MV-4-11 (cell line): ENCODE measurements at places on chromosomes 7 and 10.
A peak's percentile ranks its signal among the peaks of the same experiment; 100 is the strongest.

DNA sequence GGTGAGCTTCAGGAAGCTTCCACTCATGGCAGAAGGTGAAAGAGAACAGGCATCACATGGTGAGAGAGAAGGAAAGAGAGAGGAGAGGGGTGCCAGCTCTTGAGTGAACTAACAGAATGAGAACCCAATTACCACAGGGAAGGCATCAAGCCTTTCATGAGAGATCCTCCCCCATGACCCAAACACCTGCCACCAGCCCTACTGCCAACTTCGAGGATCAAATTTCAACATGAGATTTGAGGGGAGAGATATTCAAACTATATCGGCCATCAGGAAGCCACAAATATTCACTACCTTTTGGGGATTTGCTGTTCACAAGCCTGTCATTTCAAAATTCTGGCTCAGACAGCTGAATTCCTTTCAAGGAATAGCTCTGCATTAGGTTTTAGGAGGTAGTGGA, 39.9 kb upstream of the SMNDC1 start:
- no peak for DNase-seq

GRCh38 chr10:78960316-78960800, 108.4 kb upstream of the ZMIZ1 start:
- DNase-seq = peak; percentile 86

GRCh38 chr10:31322647-31323046, 3.6 kb downstream of the ZEB1 start:
- no peak for DNase-seq

DNA sequence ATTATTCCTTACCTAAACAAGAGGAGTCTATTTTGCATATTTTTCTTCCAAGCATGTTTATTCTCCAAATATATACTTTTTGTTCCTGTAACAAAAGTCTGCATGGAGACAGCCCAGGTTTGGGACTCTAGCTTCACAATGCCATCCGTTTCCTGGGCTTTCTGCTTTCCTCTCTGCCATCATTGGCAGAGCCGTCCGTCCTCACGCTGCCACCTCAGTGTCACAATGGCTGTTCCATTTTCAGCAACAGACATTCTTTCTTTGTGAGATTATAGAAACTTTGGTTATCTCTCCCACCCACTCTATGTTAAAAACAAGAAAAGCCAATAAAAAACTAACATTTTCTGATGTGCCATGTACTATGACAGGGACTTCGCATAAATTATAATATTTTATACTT, 825.2 kb downstream of the REEP3 start:
- DNase-seq = no peak

- DNase-seq = no peak
Measured at GRCh38 chr7:37961251-37961650, 40.8 kb downstream of the EPDR1 start.

DNA sequence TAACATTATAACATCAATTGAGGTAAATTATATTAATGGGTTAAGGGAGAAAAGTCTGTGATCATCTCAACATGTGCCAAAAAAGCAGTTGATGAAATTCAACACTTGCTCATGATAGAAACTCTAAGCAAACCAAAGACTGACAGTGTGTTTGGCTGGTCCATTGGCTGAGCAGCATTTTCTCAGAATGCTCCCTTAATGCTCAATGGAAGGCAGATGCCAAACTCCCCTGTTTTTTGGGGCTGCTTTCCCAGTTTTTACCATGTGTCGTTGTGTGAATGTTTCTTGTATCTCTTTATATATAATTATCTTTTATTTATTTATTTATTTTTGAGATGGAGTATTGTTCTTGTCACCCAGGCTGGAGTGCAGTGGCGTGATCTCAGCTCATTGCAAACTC, 114.7 kb downstream of the SEC23IP start:
- DNase-seq = no peak

GRCh38 chr10:89256340-89256739, 4.8 kb upstream of the LIPA start:
- DNase-seq = peak; percentile 91

DNA sequence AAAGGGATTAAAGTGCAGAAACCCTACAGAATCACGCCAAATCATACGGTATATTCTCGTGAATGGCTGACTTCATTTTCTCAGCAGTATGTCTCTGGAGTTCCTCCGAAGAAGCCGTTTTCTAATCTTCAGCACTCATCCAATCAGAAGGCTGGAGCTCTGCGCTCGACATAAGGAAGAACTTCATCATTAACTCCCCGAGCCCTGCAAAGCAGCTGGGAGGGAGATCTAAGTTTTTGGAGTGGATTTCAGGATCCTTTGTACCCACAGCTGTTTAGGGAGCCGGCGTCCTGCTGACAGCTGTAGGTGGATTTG, 40.7 kb upstream of the SDK1 start:
- DNase-seq = no peak

DNA sequence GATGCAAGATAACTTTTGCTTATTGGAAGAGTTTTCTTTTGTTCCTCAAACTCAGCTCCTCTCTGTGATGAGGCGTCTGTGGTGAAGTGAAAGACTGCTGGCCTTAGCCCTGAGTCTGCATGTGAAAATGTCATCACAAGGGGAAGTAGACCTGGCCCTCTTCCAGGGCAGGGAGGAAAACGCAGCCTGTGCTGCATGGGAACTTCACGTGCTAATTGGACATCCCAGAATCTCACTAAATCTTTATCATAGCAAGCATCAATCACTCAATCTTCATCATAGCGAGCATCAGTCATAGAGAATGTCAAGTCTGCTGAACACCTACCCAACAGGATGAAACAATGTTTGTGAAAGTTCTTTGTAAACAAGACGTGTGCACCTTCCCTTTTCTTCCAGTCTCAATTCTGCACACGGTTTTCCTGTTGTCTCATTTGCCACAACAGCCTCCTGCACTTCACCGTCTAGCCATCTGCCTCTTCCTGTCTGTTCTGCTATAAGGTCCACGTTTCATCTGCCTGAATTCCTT, 314.6 kb downstream of the FRMD4A start:
- peak; percentile 80 for DNase-seq

- DNase-seq = no peak
Measured at GRCh38 chr7:39721345-39721744, 98.0 kb downstream of the RALA start.

GRCh38 chr7:132279718-132280117, 296.6 kb downstream of the PLXNA4 start:
- DNase-seq = no peak

DNA sequence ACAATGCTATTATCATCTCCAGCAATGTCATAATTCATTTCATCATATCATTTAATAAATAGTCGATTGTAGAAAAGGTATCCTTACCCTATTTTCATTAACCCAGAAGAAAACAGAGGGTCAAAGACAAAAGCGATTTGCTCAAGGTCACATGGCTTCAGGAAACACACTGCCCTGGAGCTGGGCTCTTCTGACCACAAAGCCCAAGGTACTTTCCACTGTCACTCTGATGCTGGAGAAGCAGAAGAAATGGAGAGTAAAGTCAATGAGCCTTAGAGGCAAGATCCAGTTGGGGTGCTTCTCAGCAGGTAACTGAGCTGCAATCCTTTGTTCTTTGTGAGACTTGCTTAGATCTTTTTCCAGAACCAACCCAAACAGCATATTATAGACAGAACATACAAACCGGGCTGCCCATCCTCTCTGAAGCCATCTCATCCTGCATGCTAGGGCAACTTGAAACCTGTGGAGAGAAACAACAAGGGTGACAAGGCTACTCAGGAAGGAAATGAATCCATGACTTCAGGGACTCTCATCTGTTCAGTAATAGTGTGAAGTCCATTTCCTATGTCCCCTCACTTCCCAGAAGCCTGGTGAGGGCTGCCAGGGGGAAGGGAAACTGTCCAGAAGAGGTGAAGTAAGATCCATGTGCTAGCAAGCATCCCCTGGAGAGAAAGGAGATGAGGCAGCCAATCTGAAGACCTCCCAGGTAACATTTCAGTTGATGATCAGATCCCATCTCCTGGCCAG, 148.6 kb upstream of the SVIL start:
- no peak for DNase-seq

GRCh38 chr10:3861795-3862194, 76.8 kb upstream of the KLF6 start:
- no peak for DNase-seq

DNA sequence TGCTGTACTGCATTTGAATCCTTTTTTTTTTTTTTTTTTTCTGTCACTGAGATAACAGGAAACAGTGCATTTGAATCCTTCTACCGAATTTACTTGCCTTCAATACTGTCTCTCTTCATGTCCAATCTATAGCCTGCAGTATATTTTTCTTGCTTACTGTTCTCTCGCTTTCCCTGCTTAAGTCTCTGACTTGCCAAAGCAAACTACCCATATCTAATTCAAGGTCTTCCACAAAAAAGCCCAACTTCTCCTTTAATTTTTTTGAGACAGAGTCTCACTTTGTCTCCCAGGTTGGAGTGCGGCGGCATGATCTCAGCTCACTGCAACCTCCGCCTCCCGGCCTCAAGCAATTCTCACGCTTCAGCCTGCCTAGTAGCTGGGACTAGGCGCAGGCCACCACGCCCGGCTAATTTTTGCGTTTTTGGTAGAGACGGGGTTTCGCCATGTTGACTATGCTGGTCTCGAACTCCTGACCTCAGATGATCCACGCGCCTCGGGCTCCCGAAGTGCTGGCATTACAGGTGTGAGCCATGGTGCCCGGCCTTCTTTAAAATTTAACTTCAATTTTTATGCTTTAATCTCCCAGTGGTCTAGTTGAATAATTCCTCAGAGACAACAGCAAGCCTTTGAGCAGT, 882 bp downstream of the PDCD11 start:
- DNase-seq = peak; percentile 21

GRCh38 chr7:1669954-1670893, at the start of gene ELFN1:
TSS of gene ELFN1 (plus strand) at chr7:1670277. CDS start at chr7:1744597, 74,320 bp downstream.
- no peak for DNase-seq

DNA sequence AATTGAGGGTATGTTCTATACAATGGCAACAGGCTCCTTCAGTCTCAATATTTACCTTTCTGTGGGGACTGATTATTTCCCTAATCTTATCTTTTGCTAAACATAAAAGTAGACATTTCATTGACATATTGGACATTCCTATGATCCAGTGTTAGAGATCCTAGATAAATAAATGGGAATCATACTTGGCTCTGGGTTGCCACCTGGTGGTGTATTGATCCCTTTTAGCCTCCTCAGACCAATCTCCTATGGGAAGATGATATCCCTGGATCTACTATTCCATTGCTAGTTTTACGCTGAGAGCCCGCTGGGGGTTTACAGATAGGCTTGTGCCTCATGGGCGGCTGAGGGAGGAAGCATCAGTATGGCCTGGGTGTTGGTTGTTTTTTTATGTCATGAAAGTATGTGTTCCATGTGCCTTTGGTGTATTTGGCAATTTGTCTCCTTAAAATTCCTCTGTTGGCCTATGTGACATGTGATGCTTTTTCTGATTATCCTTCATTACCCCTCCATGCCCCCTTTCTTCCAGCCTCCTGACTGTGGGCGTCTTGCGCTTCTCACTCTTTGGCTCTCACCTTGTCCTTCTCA, 18.8 kb downstream of the CELF2 start:
- no peak for DNase-seq

GRCh38 chr10:73581918-73582317, 9.2 kb downstream of the USP54 start:
- DNase-seq = no peak

GRCh38 chr10:9097206-9097990, 1042.9 kb downstream of the GATA3 start:
- DNase-seq = no peak

DNA sequence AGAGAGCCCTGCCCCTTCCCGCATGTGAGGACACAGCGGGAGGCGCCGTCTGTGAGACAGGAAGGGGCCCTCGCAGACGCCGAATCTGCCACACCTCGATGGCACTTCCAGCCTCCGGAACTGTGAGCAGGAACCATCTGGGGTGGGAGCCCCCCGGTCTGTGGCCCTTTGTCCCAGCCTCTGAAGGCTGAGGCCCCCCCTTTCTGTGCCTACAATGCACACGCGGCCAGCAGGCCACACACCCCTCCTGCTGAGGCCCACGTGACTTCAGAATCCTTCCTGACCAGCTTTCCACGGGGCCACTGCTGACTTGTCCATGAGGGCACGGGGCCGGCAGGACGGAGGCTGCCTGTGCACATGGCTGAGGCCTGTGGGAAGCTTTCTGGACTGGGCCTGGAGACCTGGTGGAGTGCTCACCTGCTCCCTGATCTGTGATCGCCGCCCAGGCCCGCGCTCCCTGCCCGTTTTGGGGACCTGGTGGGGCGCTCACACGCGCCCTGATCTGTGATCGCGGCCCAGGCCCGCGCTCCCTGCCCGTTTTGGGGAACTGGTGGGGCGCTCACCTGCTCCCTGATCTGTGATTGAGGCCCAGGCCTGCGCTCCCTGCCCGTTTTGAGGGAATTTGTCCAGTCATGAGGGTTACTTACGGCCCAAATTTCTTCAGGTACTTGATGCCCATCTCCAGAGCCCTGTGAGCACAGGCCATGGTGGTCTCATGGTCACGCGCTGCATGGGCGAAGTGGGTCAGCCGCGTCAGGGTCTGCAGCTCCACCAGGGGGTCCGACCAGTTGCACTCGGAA, 34.3 kb downstream of the CFAP46 start:
- no peak for DNase-seq

DNA sequence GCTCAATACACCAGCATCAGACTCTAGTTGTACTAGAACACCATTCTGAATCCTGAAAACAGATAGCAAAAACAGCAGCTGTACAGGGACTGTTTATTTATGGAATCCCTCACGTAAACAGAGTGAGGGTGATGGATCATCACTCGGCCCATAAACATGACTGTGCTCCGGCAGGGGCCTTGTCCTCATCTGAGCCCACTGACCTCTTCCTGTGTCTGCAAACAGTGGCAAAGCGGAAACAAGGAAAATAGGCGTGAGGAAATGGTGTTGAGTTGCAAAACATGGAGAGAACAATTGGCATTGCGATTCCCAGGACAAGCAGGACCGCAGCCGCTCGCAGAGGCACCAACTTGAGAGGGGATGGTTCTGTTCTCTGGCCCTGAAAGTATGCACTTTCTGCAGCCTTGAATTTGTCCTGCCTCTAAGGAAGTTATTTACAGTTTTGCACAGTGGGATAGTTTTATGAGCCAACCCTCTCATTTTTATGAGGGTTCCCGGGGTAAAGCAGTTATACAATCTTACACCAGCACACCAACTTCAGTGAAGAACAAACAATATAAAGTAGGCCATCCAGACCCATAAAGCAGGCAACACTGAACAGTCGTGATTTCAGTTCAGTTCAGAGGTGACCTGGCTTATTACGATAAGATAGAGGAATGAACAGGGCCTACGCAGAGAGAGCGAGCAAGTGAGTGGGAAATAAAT, 248.0 kb upstream of the FZD8 start:
- no peak for DNase-seq

DNA sequence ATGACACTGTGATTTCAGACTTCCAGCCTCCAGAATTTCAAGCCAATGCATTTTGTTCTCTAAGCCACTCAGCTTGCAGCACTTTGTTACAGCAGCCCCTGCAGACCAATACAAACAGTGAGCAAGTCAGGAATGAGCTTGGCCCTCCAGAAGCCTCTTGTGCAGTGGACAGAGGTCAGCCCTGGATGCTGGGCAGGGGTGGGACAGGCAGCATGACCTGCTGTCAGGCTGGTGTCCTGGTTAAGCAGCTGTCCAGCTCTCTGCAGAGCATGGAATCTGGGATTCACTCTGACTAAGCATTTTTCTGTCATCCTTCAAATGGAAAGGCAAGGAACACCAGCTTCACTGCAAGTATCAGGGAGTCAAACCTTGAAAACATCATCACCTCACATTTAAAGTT, 85.5 kb upstream of the GDF10 start:
- no peak for DNase-seq
